Naive thymus-derived CD8-positive, alpha-beta T cell (primary cell): ENCODE measurements at places on chromosomes 13 and 19.

DNA sequence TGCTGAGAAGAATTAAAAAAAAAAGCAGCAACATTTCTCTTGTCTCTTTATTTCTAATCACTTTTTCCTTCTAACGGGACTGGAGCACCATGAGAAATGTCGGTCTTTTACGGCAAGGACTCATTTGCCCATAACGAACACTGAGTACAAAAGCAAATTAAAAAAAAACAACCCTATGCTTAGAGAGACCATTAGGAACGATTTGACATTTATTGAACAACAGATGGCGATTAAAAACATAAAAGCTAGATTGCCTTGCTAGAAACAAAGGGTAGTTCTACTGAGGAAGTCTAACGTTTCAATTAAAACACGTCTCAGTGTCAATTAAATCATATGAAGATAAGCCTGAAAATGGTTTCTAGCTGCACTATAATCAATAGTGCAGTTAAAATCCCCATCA, 51.1 kb downstream of the OLFM4 start:
- no peaks in the 10 kb centered on the region for H3K4me1 ChIP-seq
- DNase-seq, result no peak

DNA sequence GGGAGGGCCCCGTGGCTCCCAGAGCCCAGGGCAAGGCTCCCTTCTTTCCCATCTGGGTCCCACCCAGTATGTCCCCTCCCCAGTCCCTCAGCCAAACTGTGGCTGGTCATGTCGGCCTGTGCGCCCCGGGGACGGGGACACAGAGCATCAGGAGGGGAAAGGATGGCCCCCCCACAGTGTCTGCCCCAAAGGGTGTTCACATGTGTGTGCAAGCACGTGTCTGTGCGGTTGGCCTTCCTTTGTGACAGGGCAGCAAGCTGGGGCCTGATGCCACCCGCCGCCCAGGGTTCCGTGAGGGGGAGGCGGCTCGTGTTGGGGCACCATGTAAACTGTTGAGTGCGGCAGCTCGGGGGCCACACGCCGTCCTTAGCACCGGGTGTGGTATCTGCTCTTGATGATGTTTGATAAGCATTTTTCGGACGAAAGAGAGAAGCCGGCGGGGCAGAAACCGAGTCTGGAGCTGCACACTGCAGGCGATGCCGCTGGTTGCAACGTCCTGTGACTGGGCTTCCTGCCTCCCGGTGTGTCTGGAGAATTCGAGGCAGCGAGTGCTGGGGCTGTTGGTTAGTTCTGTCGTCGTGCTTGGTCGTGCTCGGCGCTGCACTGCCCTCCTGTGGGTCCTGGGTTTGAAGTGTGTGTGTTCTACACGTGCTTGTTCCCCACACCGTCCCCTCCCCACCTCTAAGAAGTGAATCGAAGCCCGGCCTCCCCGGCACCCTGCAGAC, 18.4 kb downstream of the GNA11 start:
- no peak for DNase-seq
- no peaks in the 10 kb centered on the region for H3K36me3 ChIP-seq
- H3K27ac ChIP-seq, result no peak overlapping the region
- no peak overlapping the region for H3K4me3 ChIP-seq
- H3K27me3 ChIP-seq, result no peaks in the 10 kb centered on the region
- H3K4me1 ChIP-seq, result peaks cover 23% of the 10 kb centered on the region

DNA sequence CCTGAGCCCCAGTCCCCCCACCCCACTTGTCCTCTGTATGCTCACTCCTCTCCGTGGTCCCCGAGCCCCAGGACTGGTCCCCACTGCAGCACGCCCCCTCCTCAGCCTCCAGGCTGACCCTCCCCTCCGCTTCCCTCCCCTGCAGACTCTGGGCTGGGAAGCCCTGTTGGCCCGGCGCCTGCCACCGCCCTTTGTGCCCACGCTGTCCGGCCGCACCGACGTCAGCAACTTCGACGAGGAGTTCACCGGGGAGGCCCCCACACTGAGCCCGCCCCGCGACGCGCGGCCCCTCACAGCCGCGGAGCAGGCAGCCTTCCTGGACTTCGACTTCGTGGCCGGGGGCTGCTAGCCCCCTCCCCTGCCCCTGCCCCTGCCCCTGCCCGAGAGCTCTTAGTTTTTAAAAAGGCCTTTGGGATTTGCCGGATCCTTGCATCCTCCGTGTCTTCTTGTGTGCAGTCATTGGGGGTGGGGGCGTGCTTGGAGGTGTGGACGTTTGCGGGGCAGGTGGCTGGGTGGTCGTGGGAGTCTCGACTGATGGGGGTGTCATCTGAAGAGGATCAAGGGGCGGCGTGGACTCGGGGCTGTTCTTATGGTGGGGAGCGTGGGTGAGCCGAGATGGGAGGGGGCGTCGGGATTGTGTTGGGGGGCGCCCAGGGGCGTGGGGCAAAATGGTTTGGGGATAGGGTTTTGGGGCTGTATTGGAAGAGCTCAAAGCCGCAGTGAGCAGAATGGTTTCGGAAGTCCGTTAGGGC, 3.5 kb downstream of the PTGER1 start:
- no peak for DNase-seq
- H3K36me3 ChIP-seq, result no peaks in the 10 kb centered on the region
- H3K27me3 ChIP-seq, result peaks cover 11% of the 10 kb centered on the region

DNA sequence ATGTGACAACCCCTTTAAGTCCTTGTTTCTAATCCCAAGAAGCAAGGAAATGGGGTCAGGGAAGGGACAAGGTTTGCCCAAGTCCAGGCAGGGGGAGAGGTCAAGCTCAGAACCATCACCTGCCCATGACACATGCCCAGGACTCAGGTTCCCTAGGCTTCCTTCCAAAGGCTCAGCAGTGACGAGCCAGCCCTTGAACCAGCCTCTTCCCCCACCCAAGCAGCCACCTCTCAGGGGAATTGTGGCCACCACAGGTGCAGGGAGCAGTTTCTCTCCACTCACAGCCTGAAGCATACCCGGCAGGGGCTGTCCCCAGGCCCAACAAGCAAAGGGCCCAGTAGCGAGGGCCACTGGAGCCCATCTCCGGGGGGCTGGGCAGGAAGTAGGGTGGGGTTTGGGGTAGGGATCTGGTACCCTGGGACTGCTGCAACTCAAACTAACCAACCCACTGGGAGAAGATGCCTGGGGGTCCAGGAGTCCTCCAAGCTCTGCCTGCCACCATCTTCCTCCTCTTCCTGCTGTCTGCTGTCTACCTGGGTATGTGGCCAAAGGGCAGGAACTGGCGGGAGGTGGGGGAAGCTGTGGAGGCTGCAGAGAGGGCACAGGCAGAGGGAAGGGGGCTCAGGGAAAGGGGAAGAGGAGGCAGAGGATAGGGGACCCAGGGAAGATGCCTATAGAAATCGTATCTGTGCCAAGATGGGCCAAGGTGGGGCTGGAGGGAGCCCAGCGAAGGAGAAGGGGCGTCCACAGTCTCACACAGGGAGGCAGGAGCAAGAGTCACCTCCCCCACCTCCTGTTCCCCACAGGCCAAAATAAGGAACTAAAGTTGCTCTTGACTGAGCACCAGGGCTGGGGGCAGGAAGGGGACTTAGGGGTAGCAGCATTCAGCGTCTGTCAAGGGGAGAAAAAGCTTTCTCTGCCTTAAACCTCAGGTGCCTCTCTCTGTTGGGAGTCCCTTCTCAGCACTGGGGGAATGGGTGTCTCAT, at the start of gene CD79A:
TSS of gene CD79A (plus strand) at position 433 of the 986 bp plus-strand sequence. CDS start at position 459, 26 bp downstream.
- H3K4me3 ChIP-seq, result peak within 1 kb of the TSS; percentile 77
- DNase-seq, result no peak
- no peaks in the 10 kb centered on the region for H3K27me3 ChIP-seq
- H3K36me3 ChIP-seq, result no peaks in the 10 kb centered on the region
- H3K4me1 ChIP-seq, result peaks cover 77% of the 10 kb centered on the region

DNA sequence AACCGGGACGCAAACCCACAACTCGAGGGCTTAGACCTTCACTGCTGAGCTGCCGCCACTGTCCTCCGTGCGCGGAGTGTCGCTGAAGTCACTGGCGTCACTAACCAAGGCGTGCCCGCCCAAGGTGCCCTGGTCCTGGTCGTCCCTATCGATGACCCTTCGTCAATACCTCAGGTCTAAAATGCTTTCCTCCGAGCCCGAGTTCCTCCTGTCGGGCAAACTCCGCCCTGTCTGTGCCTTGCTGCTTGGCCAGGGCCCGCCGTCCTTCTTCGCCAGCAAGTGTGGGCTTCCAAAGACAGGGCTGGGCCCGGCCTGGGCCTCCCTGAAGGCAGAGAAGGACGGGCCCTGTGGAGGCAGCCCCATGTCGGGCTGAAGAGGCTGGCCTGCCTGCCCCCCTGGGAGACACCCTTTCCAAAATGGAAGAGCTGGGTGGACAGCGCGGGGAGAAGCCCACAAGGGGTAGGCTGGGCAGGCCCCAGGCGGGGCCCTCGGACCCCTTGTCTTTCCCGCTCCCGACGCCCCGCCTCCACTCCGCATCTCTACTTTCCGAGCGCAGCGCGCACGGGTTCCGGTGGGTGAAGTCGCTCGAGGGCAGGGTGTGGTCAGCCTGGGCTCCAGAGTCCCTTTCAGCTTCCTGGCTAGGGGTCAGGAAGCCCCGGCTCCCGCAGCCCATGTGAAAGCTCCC, 13.4 kb downstream of the RB1 start:
- no peaks in the 10 kb centered on the region for H3K27me3 ChIP-seq
- H3K27ac ChIP-seq, result peak overlapping the region; percentile 62
- peaks cover 40% of the 10 kb centered on the region for H3K4me1 ChIP-seq
- no peak for DNase-seq

- peak overlapping the region; percentile 72 for H3K4me3 ChIP-seq
- H3K36me3 ChIP-seq, result peaks cover 14% of the 10 kb centered on the region
- peak; percentile 71 for DNase-seq
- H3K4me1 ChIP-seq, result peaks cover 69% of the 10 kb centered on the region
- H3K27me3 ChIP-seq, result no peaks in the 10 kb centered on the region
- peak overlapping the region; percentile 98 for H3K27ac ChIP-seq
Measured at GRCh38 chr13:114067886-114068651, 64.4 kb downstream of the RASA3 start.

- no peak overlapping the region for H3K4me3 ChIP-seq
- no peak for DNase-seq
- H3K4me1 ChIP-seq, result no peaks in the 10 kb centered on the region
- H3K27me3 ChIP-seq, result no peaks in the 10 kb centered on the region
- no peak overlapping the region for H3K27ac ChIP-seq
- no peaks in the 10 kb centered on the region for H3K36me3 ChIP-seq
Measured at GRCh38 chr13:96481482-96481881, 391.6 kb downstream of the HS6ST3 start.

DNA sequence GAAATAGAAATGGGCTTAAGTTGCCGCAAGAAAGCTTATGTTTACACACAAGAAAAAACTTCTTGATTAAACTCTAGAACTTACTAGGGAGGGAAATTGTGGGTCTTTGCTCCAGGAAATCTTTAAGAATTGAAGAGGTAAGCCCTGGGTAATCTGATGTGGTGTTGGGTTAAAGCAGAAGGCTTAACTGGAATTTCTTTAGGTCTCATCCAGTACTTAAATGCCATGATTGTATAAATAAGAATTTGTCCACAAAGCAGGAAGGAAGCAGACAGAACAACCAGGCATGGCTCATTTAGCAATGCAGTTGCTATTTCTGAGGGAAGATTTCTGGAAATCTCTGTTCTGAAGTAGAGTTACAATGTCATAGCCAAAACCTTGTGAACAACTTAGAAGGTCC, 360.4 kb downstream of the KLF5 start:
- no peaks in the 10 kb centered on the region for H3K4me1 ChIP-seq
- DNase-seq, result no peak
- no peak overlapping the region for H3K27ac ChIP-seq
- H3K27me3 ChIP-seq, result no peaks in the 10 kb centered on the region
- H3K4me3 ChIP-seq, result no peak overlapping the region
- H3K36me3 ChIP-seq, result no peaks in the 10 kb centered on the region

GRCh38 chr13:52848455-52849195, at the start of gene PCDH8:
PCDH8 (minus strand) TSS chr13:52848640; CDS start chr13:52848436, 204 bp downstream.
- peaks cover 36% of the 10 kb centered on the region for H3K4me1 ChIP-seq
- H3K27me3 ChIP-seq, result peaks cover 76% of the 10 kb centered on the region
- DNase-seq, result no peak
- no peak within 1 kb of the TSS for H3K27ac ChIP-seq
